C1 segment of cervical spinal cord (tissue), 14 donors: ENCODE measurements at places on chromosomes 16 and 17.
A peak's percentile ranks its signal among the peaks of the same experiment; 100 is the strongest.

- DNase-seq = no peak
Observed at GRCh38 chr16:28180655-28181460, 30.9 kb downstream of the XPO6 start.

- no peak for DNase-seq
Observed at GRCh38 chr17:76556765-76557367, 17.0 kb downstream of the PRCD start.

GRCh38 chr16:77227745-77228144 lies 28.5 kb downstream of the SYCE1L start:
- DNase-seq = no peak

DNA sequence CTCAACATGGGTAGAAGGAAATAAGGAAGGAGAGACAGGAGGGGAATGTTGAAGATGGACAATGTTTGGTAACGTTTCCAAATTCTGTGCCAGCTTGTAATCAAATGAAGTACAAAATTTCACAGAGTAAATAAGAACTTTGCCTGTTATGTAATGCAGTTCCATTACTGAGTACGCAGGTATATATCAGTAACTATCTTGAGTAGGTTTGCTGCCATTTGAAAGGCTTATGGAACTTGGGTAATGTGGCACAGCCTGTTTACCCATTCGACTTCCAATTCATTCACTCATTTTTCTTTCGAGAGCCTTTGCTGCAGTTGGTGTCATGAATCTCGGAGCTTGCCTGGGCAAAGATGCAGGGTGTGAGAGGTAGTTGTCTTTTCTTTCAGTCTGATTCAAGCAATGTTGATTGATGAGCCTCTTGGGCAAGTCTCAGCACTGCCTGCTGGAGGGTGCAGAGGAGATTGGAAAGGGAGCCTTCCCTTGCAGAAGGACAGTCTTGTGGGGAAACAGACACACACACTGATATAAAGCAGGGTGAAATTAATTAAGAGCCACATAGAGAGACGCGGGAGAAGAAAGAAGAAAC lies 53.4 kb downstream of the ZNF18 start:
- DNase-seq = no peak

- DNase-seq = peak; percentile 74
Observed at GRCh38 chr16:50548125-50548908, at the start of gene NKD1. Gene NKD1 (plus strand): TSS chr16:50548396. CDS start chr16:50548554, 158 bp downstream.

- no peak for DNase-seq
Observed at GRCh38 chr17:43554857-43555256, 8.7 kb upstream of the ETV4 start.

DNA sequence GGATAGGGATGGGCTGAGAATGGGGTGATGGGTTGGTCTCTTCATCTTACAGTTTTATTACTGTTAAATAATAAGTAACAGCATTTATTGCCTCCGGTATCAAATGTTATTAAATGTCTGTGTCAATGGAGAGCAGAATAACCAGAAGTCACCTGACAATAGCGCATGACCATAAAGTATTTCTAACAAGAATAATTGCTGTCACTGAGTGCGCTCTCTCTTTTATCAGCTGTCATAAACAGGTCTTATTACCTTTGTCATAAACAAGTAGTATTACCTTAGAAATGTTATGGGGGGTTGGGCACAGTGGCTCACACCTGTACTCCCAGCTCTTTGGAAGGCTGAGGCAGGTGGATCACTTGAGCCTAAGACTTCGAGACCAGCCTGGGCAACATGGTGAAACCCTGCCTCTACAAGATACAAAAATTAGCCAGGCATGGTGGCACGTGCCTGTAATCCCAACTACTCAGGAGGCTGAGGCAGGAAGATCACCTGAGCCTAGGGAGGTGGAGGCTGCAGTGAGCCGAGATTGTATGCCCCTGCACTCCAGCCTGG lies 120.6 kb downstream of the MAP2K6 start:
- no peak for DNase-seq

- no peak for DNase-seq
Observed at GRCh38 chr17:70716551-70716950, 547.2 kb downstream of the KCNJ2 start.

DNA sequence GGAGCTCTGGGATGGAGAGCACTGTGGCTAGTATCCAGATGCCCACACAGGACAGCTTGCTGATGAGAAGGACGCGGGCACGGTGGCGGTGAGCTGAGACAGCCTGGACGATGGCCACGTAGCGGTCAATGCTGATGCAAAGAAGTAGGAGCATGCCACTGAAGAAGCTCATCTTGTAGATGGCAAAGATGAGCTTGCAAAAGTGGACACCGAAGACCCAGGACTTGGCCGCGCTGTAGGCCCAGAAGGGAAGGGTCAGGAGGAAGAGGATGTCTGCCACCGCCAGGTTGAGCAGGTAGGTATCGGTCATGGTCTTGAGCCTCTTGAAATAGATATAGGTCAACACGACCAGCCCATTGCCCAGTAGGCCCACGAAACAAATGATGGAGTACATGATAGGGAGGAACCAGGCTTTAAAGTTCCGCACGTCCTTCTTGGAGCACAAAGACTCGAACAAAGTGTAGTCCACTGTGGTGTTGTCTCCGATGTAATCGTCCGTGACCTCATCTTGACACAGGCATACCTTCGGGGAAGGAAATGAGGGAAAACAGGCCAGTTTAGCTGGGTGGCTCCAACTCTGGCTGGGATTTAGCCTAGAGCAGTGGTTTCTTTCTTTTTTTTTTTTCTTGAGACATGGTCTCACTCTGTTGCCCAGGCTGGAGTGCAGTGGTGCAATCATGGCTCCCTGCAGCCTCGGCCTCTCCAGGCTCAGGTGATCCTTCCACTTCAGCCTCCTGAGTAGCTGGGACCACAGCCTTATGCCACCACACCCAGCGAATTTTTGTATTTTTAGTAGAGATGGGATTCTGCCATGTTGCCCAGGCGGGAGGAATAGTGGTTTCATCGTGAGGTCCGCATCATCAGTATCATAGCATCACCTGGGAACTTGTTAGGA lies 9.7 kb downstream of the CCR7 start:
- DNase-seq = no peak
